Stomach (tissue), 19 donors: ENCODE measurements at places on chromosomes 7 and 10. TPM values are rescaled to one million over a fixed set of nuclear protein-coding genes. Genes with fewer than 3 reads are reported as not detected.
A peak's percentile ranks its signal among the peaks of the same experiment; 100 is the strongest.

DNA sequence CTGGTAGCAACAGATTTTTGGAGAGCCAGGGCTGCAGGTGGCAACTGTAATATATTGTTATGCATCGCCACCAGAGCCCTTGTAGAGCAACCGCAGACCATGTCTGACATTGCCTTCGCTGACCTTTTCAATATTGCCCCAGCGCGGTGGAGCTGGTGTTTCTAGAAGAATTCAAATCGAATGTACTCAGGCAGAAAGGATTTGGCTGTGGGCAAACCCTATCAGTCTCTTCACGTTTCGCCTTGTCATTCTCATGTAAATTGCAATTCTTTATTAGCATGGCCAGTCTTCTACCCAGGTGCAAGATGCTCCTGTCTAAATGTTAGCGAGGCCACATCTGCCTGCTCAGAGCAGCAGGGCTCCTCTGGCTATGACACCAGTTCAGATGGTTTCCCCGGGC, 490.2 kb upstream of the AUTS2 start:
- H3K4me1 ChIP-seq: no peaks in the 10 kb centered on the region
- no peak overlapping the region for H3K27ac ChIP-seq
- no peaks in the 10 kb centered on the region for H3K27me3 ChIP-seq
- no peak overlapping the region for H3K4me3 ChIP-seq
- no peaks in the 10 kb centered on the region for H3K36me3 ChIP-seq
- DNase-seq: no peak

DNA sequence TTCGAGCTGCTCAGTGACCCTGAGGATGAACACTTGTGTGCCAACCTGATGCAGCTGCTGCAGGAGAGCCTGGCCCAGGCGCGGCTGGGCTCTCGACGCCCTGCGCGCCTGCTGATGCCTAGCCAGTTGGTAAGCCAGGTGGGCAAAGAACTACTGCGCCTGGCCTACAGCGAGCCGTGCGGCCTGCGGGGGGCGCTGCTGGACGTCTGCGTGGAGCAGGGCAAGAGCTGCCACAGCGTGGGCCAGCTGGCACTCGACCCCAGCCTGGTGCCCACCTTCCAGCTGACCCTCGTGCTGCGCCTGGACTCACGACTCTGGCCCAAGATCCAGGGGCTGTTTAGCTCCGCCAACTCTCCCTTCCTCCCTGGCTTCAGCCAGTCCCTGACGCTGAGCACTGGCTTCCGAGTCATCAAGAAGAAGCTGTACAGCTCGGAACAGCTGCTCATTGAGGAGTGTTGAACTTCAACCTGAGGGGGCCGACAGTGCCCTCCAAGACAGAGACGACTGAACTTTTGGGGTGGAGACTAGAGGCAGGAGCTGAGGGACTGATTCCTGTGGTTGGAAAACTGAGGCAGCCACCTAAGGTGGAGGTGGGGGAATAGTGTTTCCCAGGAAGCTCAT, 1.1 kb downstream of the DDIT4 start:
- peaks cover 26% of the 10 kb centered on the region for H3K36me3 ChIP-seq
- peaks cover 42% of the 10 kb centered on the region for H3K4me1 ChIP-seq
- peak overlapping the region; percentile 69 for H3K4me3 ChIP-seq
- H3K27me3 ChIP-seq: no peaks in the 10 kb centered on the region

GRCh38 chr7:42914009-42914408, 2.1 kb upstream of the C7orf25 start:
- H3K36me3 ChIP-seq: peaks cover 37% of the 10 kb centered on the region
- no peak for DNase-seq
- H3K27ac ChIP-seq: no peak overlapping the region
- H3K4me3 ChIP-seq: no peak overlapping the region
- no peaks in the 10 kb centered on the region for H3K27me3 ChIP-seq

GRCh38 chr10:131824371-131825149, 76.2 kb upstream of the PPP2R2D start:
- no peak overlapping the region for H3K27ac ChIP-seq
- no peaks in the 10 kb centered on the region for H3K4me1 ChIP-seq
- H3K27me3 ChIP-seq: peaks cover 10% of the 10 kb centered on the region
- H3K4me3 ChIP-seq: no peak overlapping the region
- no peak for DNase-seq

Gene CDH23
- 4.8 TPM for total RNA-seq

Gene RSPH10B
- total RNA-seq: not detected

DNA sequence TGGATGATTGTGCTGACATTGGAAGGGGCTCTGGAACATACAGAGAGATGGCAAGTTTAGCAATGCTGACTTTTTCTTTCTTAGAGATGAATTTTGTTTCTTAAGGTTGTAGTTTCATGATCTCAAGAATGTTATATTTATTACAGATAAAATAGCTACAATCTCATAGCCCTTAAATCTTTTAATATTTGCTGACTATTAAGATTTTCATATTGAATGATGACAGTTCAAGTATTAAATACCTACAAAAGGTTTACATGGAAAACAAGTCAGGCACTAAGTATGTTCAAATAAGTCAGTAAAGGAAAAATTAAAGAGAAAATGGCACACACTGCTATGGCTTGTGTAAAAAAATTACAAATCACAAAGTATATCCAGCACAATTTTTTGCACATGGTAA, 252.1 kb upstream of the SLC26A5 start:
- no peak for DNase-seq
- no peaks in the 10 kb centered on the region for H3K4me1 ChIP-seq
- no peaks in the 10 kb centered on the region for H3K27me3 ChIP-seq
- no peak overlapping the region for H3K27ac ChIP-seq
- H3K36me3 ChIP-seq: no peaks in the 10 kb centered on the region

DNA sequence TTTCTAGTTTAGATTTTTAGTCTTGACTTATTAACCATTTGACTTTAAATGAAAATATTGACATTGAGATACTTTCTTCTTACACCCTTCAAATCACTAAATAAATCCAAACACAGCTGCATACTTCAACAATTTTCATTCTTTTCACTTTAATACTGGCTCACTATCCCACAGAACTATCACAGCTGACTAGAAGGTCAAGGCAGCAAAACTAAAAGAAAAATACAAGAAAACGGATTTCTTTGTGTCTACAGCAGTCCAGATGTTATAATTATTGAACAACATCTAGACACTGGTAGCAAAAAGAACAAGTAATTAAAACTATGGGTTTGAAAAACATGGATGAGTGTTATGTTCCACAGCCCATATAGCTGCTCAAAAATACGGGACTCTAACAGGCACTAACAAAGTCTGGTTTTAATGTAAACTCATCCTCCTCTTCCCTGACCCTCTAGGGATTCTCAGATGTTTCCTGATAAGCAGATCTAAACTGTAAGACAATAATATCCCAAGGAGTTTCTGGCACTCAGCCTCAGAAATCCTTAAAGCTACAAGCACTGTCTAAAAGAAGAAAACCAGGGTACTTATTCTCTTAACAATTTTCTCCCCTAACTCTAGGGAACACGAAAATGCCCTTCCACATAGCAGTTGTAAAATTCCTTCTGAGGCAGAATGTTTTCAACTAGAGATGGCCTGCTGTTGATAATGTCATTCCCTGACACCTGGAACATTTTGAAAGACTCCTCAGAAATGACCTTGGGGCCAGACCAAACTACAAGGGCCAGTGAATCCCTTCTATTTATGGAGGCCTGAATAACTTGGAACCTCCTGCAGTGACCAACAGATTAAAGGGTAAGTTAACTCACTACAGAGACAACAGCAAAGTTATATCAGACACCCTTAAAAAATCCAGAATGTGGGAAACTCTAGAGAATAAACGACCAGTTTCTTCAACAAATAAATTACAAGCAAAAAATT, 12.8 kb downstream of the DNMBP start:
- H3K36me3 ChIP-seq: no peaks in the 10 kb centered on the region
- H3K27me3 ChIP-seq: no peaks in the 10 kb centered on the region
- DNase-seq: peak; percentile 64
- H3K4me1 ChIP-seq: peaks cover 8% of the 10 kb centered on the region

Gene SPOCK2
- 22.2 TPM for total RNA-seq

Gene STOX1
- total RNA-seq: 13.8 TPM

- no peak overlapping the region for H3K4me3 ChIP-seq
- H3K27ac ChIP-seq: no peak overlapping the region
- no peaks in the 10 kb centered on the region for H3K4me1 ChIP-seq
- no peaks in the 10 kb centered on the region for H3K27me3 ChIP-seq
- peak; percentile 58 for DNase-seq
- H3K36me3 ChIP-seq: no peaks in the 10 kb centered on the region
Measured at GRCh38 chr7:22109761-22110160, 164.1 kb upstream of the CDCA7L start.

Gene GBX1
- not detected for total RNA-seq

GRCh38 chr7:134334408-134334807, 17.7 kb upstream of the SLC35B4 start:
- no peak overlapping the region for H3K4me3 ChIP-seq
- peaks cover 20% of the 10 kb centered on the region for H3K27me3 ChIP-seq
- H3K27ac ChIP-seq: no peak overlapping the region
- DNase-seq: no peak
- no peaks in the 10 kb centered on the region for H3K4me1 ChIP-seq

DNA sequence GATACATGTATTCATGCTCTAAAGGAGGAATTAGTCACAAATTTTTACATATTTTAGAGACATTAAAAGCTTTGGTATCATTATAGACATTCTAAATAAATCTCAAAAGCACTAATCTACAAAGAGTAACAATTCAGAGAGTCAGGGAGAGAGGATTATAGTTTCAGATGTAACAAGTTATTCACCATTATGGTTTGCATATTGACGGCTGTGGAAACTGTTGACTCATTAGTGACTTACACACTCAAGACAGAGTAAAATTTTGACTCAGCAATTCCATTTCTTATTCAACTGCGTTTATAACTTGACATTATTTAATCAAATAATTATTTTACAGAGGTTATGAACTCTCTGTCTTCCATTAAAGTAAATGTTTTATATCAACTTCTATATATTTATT, 95.4 kb upstream of the SEMA3C start:
- H3K27me3 ChIP-seq: no peaks in the 10 kb centered on the region
- no peak overlapping the region for H3K4me3 ChIP-seq
- no peaks in the 10 kb centered on the region for H3K4me1 ChIP-seq
- no peaks in the 10 kb centered on the region for H3K36me3 ChIP-seq
- DNase-seq: no peak

Gene DKK1
- not detected for total RNA-seq

GRCh38 chr10:133072196-133072595, 15.5 kb upstream of the ADGRA1 start:
- H3K27ac ChIP-seq: no peak overlapping the region
- H3K27me3 ChIP-seq: peaks cover 86% of the 10 kb centered on the region
- DNase-seq: no peak
- no peaks in the 10 kb centered on the region for H3K4me1 ChIP-seq
- no peak overlapping the region for H3K4me3 ChIP-seq

DNA sequence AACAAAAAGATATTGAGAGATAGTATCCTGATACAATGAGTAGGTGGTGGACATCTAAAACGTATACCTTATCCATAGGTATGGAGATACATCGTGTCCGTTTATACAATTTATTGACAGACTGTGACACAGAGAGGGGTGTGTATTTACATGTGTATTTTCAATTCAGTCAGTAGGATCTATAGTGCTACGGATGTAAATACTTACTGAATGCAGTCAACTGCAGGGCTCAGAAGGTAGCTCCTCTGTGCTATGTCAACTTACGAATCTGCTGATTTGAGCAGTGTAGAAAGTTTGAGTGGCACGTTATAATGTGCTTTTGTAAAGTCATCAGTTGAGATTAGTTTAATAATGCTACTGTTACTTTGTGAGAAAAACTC, 626 bp downstream of the ZNF804B start:
- no peak overlapping the region for H3K4me3 ChIP-seq
- no peak overlapping the region for H3K27ac ChIP-seq
- peaks cover 16% of the 10 kb centered on the region for H3K4me1 ChIP-seq
- H3K36me3 ChIP-seq: no peaks in the 10 kb centered on the region
- peaks cover 67% of the 10 kb centered on the region for H3K27me3 ChIP-seq

Gene NOS3
- 8.7 TPM for total RNA-seq

- H3K4me1 ChIP-seq: no peaks in the 10 kb centered on the region
- H3K36me3 ChIP-seq: no peaks in the 10 kb centered on the region
- peak overlapping the region; percentile 83 for H3K4me3 ChIP-seq
- no peak for DNase-seq
- H3K27ac ChIP-seq: no peak overlapping the region
- peaks cover 14% of the 10 kb centered on the region for H3K27me3 ChIP-seq
Measured at GRCh38 chr7:82441669-82442478, 1.7 kb downstream of the CACNA2D1 start.

DNA sequence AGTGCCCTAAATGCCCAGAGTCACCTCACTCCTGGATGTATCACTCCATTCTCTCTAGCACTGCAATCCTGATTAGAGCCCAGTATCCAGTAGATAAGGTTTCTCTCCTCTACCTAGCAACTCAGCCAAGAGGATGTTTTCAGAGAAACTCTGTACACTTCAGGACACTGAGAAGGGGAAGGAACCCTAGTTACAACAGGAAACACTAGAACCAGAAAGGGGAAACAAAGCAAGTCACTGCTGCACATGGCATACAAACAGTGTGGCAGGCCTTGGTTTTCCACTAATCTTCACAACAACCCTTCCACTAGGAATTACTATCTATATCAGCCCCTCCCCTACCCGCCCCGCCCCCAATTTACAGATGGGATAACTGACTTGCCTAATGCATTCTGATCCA, 1.6 kb downstream of the FAM204A start:
- peaks cover 13% of the 10 kb centered on the region for H3K36me3 ChIP-seq
- DNase-seq: no peak
- H3K4me1 ChIP-seq: peaks cover 43% of the 10 kb centered on the region
- H3K27me3 ChIP-seq: no peaks in the 10 kb centered on the region
- no peak overlapping the region for H3K27ac ChIP-seq

DNA sequence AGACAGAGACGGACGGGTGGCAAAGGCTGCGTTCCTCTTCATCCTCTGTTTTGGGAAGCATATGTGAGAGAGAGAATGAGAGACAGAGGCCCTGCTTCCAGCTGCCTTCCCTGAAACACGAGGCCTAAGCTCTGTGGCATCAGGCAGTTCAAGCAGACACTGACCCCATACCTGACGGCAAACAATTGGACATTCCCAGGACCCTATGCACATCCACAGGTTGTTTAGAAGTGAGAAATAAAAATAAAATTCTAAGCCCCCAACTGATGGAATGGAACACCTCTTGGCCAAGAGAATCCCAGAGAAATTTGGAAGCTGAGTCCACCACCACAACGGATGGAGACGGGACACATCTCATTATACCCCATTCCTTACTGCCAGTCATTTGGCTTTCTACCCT, 105.3 kb downstream of the CPXM2 start:
- H3K27me3 ChIP-seq: peaks cover 8% of the 10 kb centered on the region
- H3K4me3 ChIP-seq: no peak overlapping the region
- no peaks in the 10 kb centered on the region for H3K4me1 ChIP-seq
- no peak overlapping the region for H3K27ac ChIP-seq
- peaks cover 5% of the 10 kb centered on the region for H3K36me3 ChIP-seq

Gene CUBN
- under 0.01 TPM for total RNA-seq

DNA sequence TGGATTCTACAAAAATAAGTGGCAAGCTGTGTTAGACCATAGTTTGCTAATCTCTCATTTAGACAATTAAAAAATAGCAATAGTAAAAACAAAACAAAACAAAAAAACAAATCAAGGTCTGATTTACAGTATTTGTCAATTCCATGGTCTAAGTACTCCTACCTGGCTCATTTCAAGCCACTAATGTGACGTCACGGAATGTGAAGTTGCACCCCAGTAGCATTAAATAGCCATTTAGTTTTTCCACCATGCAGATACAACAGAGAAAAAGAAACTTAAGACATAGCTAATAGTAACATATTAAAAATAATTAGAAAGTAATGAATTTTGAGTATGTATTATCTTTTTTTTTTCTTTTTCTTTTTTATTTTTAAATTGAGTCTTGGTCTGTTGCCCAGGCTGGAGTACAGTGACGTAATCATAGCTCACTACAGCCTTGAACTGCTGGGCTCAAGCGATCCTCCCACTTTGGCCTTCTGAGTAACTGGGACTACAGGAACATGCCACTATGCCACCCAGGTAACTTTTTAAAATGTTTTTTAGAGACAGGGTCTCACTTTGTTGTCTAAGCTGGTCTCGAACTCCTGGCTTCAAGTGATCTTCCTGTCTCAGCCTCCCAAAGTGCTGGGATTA, 101.2 kb downstream of the MKX start:
- no peak for DNase-seq
- no peak overlapping the region for H3K4me3 ChIP-seq
- H3K36me3 ChIP-seq: no peaks in the 10 kb centered on the region
- no peaks in the 10 kb centered on the region for H3K4me1 ChIP-seq
